ENCODE measurements at places on chromosomes 13 and 19.

GRCh38 chr13:62209529-62209928, 793.9 kb upstream of the PCDH20 start:
- DNase-seq = peak; percentile 4

DNA sequence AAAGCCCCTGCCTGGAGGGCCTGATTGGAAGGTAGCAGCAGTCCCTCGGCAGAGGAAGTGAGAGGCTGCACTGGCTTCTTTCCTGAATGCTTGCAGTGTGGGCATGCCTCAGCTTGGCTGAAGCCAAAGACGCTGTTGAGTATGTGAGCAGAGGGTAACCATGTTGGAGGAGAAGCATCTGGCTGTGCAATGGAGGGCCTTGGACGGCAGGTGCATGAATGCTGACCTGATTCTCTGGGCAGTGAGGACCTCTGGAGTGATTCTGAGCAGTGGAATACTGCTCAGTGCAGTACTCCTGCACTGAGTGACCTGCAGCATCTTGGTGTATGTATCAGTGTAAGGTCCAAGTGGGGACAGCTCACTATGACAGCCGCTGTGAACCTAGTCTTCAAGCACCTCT, 46.9 kb downstream of the SOX1 start:
- no peak for DNase-seq

DNA sequence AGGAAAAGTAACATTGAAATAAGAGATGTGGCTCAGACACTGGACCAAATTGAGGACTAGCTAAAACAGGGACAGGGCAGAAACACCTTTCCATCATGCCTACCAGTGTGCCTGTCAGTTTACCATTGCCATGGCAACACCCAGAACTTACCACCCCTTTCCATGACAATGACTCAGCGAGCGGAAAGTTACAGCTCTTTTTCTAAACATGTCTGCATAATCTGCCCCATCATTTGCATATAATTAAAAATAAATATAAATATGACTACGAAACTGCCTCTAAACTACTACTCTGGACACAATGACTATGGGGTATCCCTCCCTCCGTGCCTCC, 96.0 kb downstream of the UBL3 start:
- DNase-seq = no peak

DNA sequence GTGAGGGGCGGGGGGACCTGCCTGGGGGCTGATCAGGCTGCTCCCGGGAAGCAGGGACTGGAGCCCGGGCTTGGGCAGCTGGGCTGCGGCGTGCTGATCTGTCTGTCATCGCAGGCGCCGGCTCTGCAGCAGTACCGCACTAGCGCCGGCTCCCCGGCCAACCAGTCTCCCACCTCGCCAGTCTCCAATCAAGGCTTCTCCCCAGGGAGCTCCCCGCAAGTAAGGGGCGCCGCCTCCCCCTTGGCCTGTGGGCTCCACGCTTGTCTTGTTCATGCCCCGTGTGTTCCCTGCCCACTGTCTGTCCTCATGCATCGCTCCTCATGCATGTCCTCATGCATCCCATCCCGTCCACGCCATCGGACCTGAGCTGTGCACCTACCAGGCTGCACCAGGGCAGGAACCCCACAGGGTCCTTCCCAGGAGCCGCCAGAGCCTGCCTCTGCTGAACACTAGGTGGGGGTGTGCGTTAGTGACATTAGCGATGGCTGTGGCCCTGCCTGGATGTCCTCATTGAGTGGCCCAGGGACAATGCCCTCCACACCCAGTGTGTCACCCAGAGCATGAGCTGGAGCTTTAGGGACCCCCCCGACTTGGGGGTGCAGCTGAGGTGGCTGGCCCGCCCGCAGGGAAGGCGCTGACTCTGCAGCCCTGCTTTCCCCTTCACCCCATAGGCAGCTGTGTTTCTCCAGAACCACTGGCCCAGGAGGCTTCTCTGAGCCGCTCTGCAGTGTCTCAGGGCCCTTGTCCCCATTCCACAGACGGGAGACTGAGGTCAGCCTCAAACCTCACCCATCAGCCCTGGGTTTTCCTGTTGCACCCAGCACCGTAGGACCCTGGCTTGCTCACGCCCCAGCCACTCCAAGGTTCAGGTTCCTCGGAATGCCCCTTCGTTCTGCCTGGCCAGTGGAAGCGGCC, 19.5 kb downstream of the COMP start:
- no peak for DNase-seq

GRCh38 chr13:60347690-60348089, 49.3 kb upstream of the TDRD3 start:
- peak; percentile 44 for DNase-seq

DNA sequence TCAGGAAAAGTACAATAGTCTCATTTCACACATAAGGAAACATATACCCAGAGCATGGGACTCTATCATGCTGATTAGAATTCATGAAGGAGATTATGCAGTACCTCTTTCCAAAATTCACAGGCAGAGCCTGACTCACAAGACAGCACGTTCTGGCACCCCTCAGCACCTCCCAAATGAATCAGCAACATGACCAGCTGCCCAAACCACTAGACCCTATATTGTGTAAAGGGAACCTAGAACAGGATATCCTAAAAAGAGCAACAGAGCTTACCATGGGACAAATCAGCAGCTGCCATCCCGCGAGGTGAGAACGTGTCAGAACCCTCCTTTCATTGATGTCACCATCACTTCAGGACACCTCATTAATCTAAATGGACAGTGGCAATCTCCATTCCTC, 2.5 kb downstream of the ZNF426 start:
- DNase-seq = no peak

- no peak for DNase-seq
Measured at GRCh38 chr13:33017323-33017929, 1.2 kb downstream of the KL start.

GRCh38 chr13:55013051-55013450, 1984.4 kb downstream of the OLFM4 start:
- no peak for DNase-seq

DNA sequence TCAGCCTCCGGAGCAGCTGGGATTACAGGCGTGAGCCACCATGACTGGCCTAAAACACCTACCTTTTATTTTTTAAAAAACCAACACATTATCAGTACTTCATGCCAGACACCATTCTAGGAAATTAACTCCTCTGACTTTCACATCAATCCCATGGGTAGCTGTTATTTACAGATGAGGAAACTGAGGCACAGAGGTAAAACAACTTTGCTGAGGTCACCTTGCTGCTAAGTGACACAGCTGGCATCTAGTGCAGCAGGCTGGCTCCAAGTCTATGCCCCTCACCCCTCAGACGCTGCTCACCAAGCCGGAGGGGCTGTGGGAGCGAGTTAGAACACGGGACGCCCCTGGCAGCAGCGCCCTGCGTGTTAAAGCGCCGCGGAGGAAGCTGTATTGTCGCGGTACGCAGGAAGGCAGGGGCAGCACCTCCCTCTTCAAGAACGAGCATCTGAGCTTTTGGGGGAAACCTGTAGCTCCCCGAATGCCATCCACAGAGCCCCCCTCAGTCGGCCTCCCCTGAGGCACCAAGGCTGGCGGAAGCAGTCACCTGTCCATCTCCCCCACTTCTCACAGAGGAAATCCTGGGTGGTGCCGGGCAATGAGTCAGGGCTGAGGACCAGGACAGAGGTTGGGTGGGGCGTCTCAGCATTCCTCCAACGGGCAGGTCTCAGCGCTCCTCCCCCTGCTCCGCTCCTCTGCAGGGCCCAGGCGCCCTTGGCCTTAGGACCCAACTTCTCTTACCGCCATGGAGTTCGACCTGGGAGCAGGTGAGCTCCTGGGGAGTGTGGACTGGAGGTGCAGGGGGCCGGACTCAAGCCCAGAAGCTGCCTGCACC, at the start of gene C19orf33:
Gene C19orf33, plus strand, starts transcription at position 735 of the 835 bp plus-strand sequence. Its CDS starts 11 bp downstream, at position 746.
- no peak for DNase-seq

GRCh38 chr13:106738186-106738678, 170.3 kb upstream of the ARGLU1 start:
- DNase-seq = no peak

DNA sequence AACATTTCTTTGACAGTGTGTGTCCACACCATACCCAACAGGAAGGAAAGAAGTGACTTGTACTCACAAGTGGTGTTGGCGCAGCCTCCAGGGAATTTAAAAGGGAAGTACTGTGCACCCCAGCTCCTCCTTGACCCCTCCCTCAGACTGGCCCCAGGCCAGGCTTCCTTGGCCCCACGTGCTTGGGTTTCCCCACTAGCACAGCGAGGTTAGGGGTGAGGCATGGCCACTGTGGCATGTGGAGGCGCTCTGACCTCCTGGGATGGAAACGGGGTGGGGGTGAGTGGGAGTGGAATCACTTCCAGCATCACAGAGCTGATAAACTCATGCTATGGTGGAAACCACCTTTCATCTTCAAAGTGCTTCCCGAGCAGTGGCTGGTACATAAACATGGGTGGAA, 168.6 kb downstream of the ZNF536 start:
- DNase-seq = no peak

DNA sequence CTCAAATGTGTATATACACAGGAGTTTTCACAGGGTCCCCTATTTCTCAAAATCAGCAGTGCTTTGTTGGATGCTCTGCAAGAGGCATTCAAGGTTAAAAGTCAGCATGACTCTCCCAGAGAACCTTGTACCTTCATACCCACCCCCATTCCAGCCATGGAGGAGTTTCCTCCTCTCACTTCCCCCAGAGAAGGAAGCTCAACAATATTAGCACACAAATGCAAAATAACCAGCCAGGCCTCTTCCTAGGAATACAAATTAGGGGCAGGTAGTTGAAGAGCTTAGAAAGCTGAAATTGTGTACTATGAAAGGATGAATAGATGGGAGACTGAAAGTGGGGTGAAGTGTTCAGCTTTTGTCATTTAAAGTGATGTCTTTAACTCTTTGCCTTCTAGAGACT, 43.8 kb downstream of the SPRY2 start:
- DNase-seq = no peak

DNA sequence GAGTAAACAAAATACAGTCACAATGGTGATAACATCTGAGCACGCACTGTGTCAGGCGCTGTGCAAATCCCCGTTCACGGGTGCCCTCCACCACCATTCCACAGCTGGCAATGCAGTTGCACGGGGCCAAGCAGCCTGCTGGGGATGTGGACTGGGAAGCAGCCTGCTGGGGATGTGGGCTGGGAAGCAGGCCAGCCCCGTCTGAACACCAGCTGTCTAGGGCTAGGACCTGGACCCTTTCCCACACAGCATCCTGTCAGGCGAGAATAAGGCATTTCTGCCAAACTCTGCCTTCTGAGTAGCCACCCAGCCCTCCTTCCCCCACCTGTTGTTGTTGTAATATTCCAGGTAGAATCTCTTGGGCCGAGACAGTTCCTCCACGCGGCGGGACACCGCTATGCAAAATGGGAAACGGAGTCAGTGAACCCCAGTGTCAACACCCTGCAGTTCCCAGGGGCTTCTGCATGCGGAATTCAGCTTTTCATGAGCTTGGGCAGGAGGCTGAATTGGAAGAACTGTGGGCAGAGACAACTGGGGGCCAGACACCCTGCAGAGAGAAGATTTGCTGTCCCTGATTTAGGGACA, 27.8 kb upstream of the MIER2 start:
- DNase-seq = peak; percentile 65

- DNase-seq = no peak
Measured at GRCh38 chr13:40613914-40614313, 52.5 kb downstream of the FOXO1 start.

- no peak for DNase-seq
Measured at GRCh38 chr19:11014403-11014911, 53.6 kb downstream of the SMARCA4 start.

GRCh38 chr13:100657881-100658315, 16.7 kb downstream of the TMTC4 start:
- no peak for DNase-seq

GRCh38 chr13:29847501-29847983, 2.9 kb downstream of the UBL3 start:
- peak; percentile 12 for DNase-seq

- DNase-seq = no peak
Measured at GRCh38 chr19:44719262-44719701, 20.3 kb downstream of the CEACAM16 start.

Data from NCI-H2081 (cell line).